SJSA1 (cell line): ENCODE measurements at places on chromosomes 12 and 14.

GRCh38 chr14:102316338-102316742 is 3.2 kb upstream of the ZNF839 start:
- no peak for DNase-seq

- DNase-seq: no peak
Observed at GRCh38 chr12:95002754-95003153, 743 bp downstream of the NDUFA12 start.

- DNase-seq: no peak
Observed at GRCh38 chr12:112349431-112349830, 32.8 kb downstream of the HECTD4 start.

DNA sequence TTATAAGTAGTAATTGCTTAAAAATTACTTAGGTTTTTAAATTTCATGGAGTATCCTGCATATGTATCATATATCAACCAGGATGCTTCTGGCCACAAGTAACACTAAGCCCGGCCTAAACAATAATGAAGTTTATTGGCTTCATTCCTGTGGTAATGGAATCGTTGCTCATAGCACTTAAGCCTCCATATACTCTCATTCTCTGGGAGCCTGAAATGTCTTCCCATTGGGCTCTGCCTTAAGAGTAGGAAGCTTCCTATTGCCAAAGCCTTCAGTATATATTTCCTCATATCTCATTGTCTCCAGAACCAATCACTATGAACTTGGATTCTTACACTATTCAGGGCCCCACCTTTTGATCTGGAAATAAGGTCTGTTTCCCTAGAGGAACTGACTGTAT is 83.8 kb upstream of the DNM1L start:
- DNase-seq: peak; percentile 59

- no peak for DNase-seq
Observed at GRCh38 chr12:53170876-53171724, 9.4 kb upstream of the ZNF740 start.

DNA sequence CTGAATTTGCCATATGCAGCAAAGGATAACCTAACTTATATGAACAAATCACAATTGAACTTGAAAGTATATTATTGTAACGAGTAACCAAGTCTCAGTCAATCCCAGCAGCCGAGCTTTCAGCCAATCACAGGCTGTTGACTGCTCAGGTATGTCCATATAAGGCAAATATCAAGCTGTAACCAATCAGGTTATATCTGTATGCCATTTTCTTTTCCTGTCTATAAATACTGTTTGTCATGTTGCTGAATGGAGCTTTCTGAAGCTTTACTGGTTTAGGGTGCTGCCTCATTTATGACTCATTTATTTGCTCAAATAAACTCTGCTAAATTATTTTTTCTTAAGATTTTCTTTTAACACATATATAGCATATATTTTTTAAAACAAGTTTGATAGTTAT is 1059.5 kb downstream of the GALC start:
- no peak for DNase-seq

GRCh38 chr12:127398016-127398710 is 868.8 kb upstream of the TMEM132C start:
- peak; percentile 51 for DNase-seq

DNA sequence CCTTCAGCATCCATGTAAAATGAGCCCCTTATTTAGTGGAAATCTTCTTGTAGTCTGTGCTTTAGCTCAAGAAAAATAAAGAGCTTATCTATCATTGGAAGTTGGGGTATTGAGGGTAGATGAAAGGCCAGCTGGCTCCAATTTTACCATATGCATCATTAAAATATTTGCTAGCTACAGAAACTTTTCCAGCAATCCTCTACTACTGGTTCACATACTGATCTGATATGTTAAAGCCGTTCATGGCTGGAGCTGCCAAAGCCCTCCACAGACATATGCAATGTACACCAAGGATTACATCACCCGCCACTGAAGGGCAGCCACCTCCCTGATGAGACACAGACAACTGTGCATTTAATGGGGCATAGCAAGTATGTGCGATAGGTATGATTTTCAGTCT is 1205.3 kb downstream of the GALC start:
- DNase-seq: no peak

- DNase-seq: no peak
Observed at GRCh38 chr12:86226481-86226880, 29.7 kb downstream of the MGAT4C start.

- DNase-seq: no peak
Observed at GRCh38 chr12:110123919-110124268, 263 bp upstream of the IFT81 start.
